ENCODE measurements at places on chromosomes 5 and 9.
A peak's percentile ranks its signal among the peaks of the same experiment; 100 is the strongest.

GRCh38 chr5:120091376-120091948, 372.6 kb upstream of the PRR16 start:
- no peak for DNase-seq

GRCh38 chr5:25694801-25695200, 1050.0 kb upstream of the CDH10 start:
- no peak for DNase-seq

DNA sequence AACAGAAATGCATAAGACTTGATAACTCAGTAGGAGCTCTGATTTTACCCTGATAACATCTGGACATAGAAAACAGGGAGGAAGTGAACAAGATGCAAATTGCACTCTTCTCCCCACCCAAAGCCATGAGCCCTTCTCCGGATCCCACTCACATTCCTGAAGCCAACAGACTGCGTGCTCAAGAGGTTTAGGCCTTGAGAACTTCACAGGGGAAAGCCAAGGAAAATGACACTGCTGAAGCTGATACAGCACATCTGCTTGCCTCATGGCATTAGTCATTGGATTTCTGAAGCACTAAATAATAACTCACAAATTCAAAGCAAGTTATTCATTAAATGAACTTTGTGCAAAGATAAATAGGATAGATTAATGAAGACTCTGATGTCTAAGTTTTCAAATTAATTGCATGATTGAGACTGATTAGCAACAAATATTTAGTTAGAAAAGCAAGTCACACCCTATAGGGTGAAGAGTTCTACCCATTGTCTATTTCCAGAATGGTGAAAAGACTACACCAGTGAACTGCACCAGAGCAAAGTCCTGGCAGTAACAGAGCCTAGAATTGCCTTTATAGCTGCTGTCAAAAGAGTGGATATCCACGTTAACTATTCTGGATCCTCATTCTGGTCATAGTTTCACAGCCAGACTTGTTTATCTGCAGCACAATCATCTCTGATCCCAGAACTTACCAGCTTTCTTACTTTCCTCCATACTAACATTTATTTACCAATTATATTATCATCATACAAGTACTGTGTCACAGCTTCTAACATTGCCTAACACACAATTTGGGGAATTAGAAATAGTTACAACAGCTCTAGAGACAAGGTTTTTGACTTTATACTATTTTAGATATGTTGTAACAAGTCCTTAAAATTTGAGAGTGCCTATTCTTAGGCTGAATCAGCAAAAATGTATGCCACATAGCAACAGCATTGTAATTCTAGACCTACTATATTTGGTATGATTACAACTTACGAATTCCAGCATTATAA, 432.1 kb upstream of the RGMB start:
- DNase-seq: no peak

- DNase-seq: no peak
Observed at GRCh38 chr5:1208743-1209488, 7.5 kb downstream of the SLC6A19 start.

DNA sequence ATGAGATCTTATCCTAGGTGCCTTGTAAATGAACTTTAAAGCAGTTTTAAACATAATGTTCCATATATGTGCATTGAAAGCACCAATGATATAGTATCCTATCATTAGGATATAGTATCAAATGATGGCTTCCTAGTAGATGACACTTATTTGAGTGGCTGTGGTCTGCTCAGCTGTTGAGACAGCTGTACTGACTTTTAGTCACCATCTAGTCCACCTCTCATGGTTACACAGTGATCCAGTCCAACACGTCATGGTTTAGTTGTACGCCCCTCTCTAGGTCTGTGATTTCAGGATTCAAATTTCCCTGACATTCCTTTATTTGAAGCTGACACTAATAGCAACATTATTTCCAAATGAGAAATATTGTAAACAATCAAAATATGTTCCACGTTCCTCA, 127.3 kb upstream of the TUT7 start:
- no peak for DNase-seq

- peak; percentile 94 for DNase-seq
Observed at GRCh38 chr9:113155911-113156588, 5.2 kb downstream of the SLC31A2 start.

- no peak for DNase-seq
Observed at GRCh38 chr9:125732562-125732961, 14.6 kb upstream of the PBX3 start.

- DNase-seq: no peak
Observed at GRCh38 chr9:89234205-89235067, 55.8 kb upstream of the SHC3 start.

DNA sequence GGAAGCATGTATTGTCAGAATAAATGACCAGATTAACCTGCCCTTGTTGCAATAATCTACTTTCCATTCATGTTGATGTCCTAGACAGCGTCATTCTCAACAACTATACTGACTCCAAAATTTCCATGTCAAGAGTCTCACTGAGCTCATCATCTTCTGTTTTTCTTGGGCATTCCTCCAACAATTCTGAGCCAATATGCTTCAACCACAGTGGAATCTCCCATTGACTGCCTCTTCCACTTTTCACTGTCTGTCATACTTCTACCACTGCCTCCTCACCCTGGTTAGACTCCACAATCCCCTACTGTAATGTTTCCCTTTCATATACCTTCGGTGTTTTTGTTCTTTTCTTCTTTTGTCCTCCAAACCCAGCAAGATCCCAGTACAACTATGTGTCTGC, 162.8 kb downstream of the TLE1 start:
- no peak for DNase-seq

DNA sequence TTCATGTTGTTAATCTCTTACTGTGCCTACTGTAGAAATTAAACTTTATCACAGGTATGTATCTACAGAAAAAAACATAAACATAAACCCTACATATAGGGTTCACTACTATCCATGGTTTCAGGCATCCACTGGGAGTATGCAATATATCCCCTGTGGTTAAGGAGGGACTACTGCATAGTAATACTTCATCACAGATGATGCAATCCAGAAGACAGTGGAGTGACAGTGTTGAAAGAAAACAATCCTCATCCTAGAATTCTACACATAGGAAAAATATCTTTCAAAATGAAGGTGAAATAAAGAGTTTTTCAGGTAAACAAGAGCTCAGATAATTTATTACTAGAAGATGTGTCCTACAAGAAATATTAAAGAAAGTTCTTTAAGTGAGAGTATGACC, 105.9 kb downstream of the HOMER1 start:
- DNase-seq: no peak

DNA sequence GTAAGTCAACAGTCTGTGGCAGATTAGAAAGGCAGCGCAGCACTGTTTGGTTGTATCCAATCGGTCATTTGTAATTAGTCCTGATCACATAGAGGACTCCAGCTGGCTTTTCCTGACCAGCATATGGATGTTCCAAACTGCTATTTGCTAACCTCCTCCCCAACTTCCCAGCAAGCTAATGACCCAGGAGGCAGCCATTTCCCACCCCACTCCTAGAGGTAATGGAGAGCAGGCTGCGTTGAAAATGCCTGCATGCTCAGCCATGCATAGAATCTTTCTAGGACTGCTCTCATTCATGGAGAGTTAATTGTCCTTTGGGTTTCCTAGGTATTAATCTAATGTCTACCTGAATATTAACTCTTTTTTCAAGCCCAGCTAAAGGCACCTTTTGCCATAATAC, 850.6 kb upstream of the WWC1 start:
- no peak for DNase-seq

DNA sequence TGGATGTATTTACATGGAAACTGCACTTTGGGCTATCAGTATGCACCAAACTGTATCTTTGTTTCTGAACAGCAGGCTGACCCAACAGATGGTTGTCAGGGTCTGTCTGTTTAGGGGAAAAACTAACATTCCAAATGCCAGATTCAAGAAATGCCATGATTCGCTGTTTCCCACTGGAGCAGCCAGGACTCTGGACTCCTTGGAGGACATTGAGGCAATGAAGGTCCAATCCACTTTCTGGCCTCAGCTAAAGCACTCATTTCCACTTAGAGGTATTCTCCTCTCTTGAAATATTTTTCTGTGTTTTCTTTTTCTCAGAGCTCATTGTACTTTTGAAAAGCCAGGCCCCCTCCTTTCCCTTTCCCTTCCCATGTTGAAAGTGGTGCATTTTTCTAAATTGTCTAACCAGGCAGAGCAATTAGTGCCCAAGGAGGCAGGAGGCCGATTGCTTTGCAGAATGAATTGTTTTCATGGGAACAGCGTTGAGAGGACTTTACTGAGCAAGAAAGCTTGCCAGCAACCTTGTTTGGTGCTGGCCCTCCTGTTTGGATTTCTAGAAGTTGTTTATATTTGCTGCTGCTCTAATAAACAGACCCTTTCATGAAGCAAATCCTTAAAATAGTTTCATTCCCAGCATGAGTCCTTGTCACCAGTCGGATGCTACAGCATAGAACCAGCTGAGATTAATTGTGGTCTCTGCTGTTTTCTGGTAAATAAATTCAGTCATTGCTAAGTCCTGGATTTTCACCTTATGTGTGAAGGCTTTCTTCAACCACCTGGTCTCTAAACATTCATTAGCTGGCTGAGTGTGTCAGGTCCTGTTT, 132.8 kb upstream of the TAF11L2 start:
- DNase-seq: no peak

DNA sequence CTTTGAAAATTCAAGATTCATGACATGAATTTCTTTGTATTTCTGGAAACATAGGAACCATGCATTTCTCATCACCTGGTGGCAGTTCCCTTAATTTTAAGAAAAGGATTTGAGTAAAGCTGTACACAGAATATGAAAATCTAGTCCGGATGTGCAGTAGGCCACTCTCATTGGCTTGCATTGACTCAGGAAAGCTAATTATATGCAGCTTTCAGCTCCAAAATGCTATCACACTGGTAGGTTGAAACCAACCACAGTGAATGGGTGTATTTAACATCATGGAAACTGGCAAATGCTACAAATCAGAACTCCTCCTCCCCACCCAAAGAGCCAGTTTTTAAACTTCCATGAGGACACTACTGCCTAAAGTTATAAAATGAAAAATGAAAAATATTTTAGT, 161.6 kb upstream of the FBXL17 start:
- no peak for DNase-seq

DNA sequence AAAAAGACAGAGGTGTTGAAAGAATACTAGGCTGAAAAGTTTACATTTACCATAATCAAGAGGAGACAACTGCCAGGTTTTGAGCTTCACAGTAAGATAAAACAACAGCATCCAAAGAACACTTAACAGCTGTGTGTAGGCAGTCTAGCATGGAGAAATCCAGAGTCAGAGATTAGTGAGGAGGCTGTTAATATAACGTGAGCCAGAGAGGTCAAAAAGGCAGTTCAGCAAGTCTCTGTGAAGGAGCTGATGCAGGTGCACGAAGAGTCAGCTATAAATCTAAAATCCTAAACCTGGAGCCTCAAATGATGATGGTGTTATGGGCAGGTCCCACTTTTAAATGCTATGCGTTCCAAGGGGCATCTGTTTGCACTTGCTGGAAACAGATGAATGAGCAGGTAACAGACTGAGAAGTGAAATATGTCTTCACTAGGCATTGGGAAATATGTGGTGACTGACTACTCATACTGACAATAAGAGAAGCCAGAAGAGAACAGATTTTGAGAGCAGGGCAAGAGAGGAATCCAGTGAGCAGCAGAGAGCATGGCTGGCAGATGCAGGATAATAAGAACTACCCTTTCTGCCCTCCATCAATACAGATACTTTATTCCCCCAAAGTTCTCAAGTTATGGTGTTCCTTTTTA, 8.7 kb downstream of the APTX start:
- DNase-seq: peak; percentile 50

GRCh38 chr9:129472651-129473102, 148.2 kb downstream of the C9orf50 start:
- no peak for DNase-seq

- DNase-seq: no peak
Observed at GRCh38 chr5:124297826-124298225, 448.6 kb downstream of the ZNF608 start.

- no peak for DNase-seq
Observed at GRCh38 chr5:150408231-150408943, 4.3 kb downstream of the CD74 start.

DNA sequence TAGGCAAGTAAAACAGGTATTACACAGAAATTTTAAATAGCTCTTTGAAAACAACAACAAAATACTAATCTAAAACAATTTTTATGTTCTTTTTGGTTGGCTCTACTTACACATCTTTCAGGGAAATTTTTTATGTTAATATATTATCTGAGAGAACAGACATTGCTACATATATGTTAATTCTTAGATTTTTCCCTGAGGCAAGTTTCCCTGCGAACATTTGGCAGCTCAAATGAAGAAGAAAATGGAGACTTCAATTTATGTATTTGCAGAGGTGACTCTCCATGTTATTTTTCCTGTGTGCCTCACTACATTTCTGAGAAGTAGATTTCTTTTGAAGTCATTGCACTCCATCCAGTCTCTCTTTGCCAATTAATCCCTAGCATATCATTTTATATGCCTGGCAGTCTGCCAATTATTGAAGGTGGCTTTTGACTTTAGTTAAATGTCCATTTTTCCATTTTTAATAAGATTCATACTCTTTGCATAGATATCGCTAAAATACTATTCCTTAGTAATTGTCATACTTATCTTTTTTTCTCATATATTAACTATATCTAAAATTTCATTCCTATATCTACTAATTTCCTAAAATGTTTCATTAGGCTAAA, 908.2 kb upstream of the CDH10 start:
- no peak for DNase-seq
